Fibroblast of skin of back (primary cell): ENCODE measurements at places on chromosomes 11 and 22.

DNA sequence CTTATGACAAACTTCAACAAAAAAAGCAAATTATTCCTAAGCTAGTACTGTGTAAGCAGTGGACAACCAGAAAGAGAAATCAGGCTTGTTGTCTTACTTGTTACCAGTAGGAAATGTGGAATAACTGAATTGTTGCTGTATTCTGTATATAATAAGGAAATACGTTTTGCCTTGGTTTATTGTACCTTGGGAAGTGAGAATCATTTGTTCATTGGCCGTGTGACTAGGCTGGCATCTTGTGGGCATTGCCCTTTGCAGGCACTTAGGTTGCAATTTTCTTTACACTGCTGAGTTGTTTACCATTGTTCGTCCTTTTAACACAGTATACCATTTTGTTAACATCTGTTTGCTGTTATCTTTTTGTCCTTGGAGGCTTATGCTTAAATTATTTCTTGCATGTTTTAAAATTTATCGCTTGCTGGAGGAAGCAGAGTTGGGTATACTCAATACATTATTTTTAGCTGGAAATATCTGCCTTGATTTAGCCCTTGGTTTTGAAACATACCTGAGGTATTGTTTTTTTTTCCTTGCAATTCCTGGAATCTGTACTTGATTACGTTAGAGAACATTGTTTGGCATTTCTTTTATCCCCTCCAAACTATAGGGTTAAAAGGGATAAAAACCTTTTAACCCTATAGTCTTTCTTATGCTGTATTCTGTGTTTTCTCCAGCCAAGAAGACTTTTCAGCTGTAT, 109.3 kb downstream of the DDX10 start:
- DNase-seq: no peak

- no peak for DNase-seq
Measured at GRCh38 chr11:57562596-57562995, 4.9 kb downstream of the UBE2L6 start.

- peak; percentile 36 for DNase-seq
Measured at GRCh38 chr22:20111045-20111688, 4.7 kb upstream of the RANBP1 start.

DNA sequence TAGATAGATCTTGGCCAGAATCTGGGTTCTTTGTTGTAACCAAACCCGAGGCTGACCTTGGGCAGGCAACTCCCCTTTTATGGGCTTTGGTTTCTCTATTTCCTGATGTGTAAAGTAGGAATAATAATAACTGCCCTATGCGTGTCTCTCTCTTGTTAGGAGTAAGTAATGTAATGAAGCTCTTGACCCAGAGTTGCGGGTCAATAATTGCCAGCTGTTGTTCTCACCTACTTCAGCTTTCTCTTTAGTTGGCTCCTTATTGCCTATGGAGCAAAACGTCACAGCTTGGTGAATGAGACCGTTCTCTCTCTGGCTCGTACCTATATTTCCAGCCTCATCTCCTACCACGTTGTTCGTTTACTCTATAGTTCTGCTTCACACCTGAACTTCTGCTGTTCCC, 56.6 kb upstream of the KIRREL3 start:
- DNase-seq: no peak

DNA sequence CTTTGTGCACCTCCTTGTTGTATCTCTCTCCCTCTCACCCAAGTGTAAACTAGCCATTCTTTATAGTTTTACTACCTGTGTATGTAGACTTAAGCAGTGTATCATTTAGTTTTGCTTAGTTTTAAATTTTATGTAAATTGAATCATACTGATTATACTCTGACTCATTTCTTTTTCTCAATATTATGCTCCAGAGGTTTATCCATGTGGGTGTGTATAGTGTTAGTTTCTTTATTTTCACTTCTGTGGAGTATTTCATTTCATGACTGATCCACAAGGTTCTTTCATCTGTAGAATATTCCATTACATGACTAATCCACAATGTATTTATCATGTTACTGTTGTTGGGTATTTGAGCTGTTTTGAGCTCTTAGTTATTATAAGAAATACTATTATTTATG, 62.0 kb downstream of the CCDC34 start:
- DNase-seq: peak; percentile 50

- no peak for DNase-seq
Measured at GRCh38 chr11:108727665-108728064, 62.8 kb downstream of the DDX10 start.

- no peak for DNase-seq
Measured at GRCh38 chr11:121769191-121769590, 316.4 kb upstream of the SORL1-AS1 start.

- no peak for DNase-seq
Measured at GRCh38 chr11:129933891-129934290, 38.5 kb upstream of the NFRKB start.

DNA sequence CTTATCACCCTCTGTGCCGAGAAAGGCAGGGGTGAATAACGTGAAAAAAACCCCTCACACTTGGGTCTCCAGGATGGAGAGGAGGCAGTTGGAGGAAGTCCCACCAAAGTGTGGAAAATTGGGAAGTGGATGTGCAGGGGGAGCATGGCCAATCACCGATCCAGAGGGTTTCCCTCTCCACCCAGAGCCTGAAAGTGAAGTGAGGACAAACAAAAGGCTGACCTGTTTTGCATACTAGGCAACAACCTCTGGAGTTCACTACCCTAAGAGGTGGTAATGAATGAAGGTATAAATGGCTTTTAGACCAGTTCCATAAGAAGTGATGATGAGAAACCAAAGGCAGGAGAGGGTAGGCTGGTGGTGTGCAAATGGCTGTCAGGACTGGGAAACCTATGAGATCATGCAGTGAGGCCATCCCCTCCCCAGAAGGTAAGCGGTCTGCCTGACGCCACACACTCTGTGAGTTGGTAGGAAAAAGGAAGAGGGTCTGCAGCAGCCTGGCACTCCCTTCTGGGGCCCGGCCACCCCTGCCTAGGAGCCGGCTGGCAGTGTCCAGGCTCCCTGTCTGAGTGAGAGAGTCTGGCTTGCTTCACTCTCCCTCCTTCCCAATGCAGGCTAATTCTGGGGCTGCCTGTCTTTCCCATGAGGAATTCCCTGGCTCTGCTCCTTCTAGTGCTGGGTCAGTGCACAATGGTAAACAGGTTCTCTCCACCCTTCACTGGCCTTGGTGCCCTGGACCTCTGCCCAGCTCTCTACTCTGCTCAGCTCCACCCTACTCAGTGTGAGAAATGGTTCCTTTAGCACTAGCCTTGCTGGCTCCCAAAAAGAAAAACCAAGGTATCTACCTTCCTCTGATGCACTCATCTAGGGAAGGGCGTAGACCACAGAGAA, 15.6 kb downstream of the TBC1D10A start:
- DNase-seq: peak; percentile 40

GRCh38 chr22:39917776-39918495, 17.1 kb downstream of the GRAP2 start:
- no peak for DNase-seq
